ENCODE measurements at places on chromosomes 16 and 17. TPM values are rescaled to one million over a fixed set of nuclear protein-coding genes. Genes with fewer than 3 reads are reported as not detected.

Gene KRTAP4-9
- total RNA-seq = not detected

GRCh38 chr17:28975646-28976045 is 24.3 kb upstream of the PHF12 start:
- DNase-seq = no peak

Gene KRTAP2-3
- total RNA-seq = not detected

DNA sequence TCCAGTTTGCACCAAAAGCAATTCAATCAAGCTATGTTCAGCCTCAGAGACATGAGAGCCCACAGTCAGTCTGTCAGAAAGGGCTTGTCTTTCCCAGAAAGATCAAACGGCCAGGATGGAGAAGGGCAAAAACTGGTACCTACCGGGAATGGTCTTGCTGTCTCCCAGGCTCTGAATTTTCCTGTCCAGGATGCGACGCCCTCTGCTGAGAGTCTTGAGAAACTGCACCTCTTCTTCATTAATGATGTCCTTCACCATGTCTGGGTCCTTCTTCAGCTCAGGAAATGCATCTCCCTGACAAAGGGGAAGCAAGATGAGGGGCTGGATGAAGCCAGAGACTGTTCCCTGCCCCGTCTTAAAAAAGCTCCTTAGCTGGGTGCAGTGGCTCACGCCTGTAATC is 15.8 kb upstream of the EXOSC6 start:
- DNase-seq = no peak

DNA sequence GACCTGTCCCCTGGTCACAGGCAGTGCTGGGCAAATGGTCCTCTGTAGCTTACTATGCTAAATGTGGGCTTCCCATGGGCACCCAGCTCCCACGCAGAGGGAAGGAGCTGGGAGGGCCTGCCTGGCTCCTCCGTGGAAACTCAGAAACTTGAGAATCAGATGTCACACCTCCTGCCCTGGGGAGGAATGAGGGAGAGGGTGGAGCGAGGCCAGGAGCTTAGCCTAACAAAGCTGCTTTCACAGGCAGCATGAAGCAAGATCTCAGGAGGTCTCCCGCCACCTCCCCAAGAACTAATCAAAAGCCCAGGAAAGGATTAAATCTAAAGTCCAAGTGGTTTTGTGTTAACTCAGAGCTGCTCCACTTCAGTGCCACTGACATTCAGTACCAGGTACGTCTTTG is 33.6 kb upstream of the XYLT2 start:
- no peak for DNase-seq

GRCh38 chr17:66633317-66633965 is 201.5 kb upstream of the CACNG5 start:
- DNase-seq = no peak

DNA sequence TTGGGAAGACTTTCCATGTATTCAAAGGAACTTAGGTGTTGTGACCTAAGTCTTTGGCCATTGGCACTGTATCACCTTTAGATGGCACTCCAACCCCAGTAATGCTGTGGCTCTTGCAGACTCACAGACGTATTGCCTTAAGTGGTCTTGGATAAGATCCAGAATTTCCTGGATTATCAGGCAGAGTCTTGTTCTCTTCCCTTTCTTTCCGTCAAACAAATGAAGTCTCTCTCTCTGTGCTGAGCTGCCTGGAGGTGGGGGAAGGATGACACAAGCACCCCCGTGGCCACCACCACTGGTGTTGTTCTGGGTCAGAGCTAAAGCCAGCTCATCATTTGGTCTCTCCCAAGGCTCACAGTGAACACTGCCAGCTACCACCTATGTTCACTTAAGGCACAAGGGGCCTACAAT is 789.9 kb upstream of the KIF2B start:
- no peak for DNase-seq

- no peak for DNase-seq
These were observed 7.4 kb upstream of the B9D1 start for GRCh38 chr17:19369846-19370492.

Data from esophagus muscularis mucosa (tissue), 4 donors.